Ammon's horn (tissue), 1 donor: ENCODE measurements at places on chromosomes 1 and 21.

DNA sequence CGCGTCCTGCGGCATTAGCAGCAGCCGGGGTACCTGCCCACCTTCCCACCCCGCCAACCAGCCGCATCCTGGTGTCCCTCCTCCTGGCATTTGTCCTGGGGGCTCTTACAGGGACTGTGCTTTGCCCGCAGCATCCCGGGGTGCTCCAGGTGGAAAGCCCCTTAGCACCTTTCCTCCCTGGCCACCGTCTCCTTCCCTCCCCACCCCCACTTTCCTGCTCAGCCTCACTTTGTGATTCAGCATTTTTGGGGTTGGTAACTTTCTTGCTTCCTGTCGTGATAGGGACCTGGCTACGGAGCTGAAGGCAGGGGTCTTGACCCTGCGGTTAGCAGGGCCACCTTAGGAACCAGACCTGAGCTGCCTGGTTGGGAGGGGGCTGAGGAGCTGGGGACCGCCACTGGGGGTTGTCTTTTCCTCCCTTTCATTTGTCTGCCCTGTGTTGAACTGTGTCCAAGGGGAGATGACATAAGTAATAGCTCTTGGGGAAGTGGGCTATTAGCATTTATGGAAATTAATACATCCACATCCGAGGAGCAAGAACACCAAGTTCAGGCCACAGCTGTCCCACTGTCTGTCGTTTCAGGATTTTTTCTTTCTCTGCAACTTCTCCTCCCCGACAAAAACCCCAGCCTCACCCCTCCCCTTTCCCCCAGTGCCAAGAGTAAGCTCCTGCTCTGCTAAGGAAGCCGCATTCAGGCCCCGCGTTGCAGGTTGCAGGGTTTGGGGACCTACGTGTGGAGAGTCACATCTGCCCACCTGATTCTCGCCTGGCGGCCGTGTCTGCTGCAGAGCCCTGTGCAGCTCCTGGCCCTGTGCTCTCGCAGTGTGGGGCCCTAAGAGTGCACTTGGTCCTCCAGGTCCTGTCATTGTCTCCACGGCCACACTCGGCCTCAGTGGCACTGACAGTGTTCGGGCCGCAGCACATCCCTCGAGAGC lies 1.6 kb upstream of the NPHP4 start:
- DNase-seq = no peak

DNA sequence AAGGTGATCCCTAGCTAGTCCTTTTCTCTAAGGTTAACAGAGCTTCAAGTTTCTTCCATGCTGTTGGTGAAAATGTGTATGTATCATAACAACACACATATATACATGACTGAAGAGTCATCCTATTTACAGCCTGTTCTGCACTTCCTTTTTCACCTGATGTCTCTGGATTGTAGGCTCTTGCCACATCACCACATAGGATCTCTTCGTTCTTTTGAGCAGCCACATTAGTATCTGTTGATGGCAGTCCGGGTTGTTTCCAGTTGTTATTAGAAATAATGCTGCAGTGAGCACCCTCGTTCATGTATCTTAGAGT lies 19.7 kb downstream of the MRPL37 start:
- no peak for DNase-seq

- DNase-seq = no peak
Measured at GRCh38 chr1:53807916-53808315, 30.2 kb downstream of the NDC1 start.

GRCh38 chr1:2050461-2050792 lies 216 bp downstream of the PRKCZ start:
- no peak for DNase-seq

DNA sequence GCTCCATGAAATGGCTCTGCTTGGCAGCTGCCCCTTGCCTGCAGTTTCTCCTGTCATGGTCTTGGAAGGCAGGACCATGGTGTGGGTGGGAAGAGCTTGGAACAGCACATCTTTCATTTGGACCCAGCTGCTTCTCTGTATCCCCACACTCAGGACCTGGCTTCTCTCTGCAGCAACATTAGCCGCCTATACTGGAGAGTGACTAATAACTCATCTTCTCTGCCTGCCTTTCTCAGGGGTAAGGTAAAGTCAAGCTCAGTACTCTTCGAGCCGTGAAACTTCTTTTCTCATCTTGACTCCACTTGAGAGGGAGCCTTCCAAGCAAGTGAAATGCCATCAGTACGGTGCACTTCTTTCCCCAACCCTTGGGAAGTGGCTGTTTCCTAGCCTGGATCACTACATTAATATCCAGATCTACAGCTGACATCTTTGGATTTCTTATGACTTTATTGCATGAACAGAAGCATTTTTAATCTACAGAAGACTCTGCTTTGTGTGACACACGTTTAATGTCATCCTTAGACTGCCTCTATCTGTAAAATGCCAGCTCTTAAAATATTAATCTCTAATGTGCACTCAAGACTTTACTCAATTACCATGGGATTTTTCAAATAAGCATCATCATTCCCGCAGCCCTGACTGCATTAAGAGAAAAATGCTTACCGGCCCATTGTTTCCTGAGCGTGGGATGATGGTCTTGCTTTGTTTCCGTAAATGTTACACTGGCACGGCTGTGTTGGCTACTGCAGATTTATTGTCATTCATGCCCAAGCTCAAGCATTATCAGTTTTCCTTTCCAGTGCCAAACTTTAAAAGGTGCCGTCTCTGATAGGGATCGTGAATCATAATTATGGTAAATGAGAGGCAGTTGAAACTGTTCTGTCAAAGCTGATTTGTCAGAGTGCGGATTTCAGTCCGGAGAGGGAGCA lies 242.9 kb downstream of the HHAT start:
- no peak for DNase-seq
